ENCODE measurements at places on chromosomes 11 and 22.

DNA sequence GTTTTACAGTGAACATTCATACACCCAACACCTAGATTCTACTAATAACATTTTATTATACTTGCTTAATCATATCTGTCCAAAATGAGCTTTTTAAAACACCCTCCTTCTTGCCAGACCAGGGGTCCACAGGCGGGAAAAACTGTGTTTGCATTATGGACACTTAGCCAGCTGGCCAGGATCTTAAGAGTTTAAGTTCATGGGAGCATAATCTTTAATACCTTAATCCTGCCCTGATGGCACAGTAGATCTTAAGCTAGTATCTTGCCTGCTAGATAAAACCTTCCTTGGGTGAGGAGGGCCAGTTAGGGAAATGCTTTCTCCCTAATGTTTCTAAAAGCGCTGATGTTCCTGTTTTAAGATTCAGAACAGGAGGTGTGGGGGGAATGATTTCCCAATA is 13.1 kb upstream of the CCDC134 start:
- DNase-seq, result peak; percentile 91

GRCh38 chr11:66787934-66788758 is 55.1 kb upstream of the RCE1 start:
- no peak for DNase-seq

DNA sequence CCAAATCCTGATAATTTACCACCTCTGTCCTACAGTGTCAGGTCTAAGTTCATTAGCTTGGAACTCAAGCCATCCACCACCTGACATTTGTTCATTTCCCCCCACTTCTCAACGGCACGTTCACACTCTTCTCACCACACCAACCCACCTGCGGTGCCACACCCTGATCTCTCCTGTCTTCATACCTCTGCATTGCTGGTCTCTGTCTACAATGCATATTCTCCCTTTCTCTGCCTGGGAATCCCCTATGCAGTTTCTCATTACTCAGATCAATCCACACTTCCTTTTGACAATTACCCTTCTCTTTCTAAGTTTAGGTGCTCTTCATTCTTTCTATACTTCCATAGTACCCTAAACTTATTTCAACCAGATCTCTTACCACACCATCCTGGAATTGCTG is 20.4 kb upstream of the EMSY start:
- no peak for DNase-seq

DNA sequence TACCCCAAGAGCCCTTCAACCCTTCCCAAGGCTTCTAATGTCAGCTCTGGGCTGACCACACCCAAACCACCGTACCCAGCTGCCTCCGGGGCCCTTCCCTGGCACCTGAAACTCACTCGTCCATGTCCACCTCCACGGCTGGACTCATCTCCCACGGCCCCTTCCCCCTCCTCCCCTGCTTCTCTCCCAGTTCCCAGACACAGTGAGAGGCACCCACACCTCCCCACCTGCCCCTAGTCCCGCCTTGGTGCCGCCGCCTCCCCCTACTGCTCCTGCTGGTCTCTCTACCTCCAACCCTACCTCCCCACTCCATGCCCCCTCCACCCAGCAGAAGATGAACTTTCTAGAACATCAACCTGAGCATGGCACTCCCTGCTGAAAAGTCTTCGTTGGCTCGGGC is 39.5 kb downstream of the ELFN2 start:
- DNase-seq, result no peak

DNA sequence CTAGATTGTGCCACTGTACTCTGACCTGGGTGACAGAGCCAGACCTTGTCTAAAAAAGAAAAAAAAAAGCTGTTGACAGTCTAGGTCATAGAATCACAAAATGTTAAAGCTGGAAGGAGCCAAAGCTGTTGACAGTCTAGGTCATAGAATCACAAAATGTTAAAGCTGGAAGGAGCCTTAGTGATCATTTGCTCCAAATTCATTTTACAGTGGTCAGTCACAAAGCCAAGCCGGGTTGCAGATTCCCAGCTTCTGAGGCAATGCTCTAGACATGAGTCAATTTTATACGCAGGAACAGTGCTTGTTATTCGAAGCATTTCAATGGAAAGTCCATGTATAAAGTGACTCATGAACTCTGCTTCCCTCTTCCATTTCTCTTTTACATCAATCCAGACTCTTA is 47.4 kb downstream of the SYT13 start:
- no peak for DNase-seq

DNA sequence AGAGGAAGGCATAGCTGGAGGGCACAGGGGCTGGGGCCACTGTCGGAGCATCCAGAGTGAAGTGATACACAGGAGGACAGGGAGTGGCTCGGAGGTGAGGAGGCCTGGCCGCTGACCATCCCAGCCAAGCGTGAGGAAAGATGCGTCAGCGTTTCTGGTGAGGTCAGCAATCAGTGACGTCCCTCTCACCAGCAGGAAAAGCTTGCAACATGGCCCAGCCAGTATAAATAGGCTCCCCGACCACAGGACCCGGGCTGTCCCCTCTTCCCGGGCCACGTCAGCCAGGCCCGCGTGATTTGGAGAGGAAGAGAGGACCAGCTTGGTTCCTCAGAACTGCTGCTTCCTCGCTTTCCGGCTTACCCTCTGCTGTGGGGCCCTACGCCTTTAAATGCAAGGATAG is 4.2 kb upstream of the OSM start:
- DNase-seq, result no peak

DNA sequence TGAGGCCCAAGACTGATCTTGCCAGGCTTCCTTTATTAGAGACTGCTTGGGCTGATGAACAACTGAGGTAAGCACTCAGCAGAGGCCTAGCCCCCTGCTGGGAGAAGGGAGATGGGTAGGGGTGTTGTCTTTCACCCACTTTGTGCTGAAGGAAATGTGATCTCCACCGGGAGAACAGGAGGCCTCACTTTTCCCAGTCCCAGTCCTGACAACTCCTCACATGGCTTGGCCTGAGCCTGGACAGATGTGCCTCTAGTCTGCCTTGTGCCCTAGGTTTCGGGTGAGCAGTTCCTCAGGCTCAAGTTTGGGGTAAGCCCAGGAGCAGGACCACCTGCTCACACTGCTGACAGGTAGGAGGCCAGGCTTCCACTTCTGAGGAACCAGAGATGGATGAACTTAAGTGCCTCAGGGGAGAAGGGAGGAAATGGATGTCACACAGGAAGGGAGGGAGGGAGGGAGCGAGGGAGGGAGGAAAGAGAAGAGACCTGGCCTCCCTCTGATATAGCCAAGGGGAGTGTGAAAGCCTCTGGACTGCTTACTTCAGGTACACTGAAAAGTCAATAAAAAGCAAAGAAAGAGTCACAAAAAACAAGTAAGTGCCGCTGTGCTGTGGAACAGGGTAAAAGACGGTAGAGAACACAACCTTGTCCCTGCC is 8.1 kb downstream of the CLPB start:
- no peak for DNase-seq

Data from NCI-H524 (cell line).